Activated CD4-positive, alpha-beta T cell treated with anti-CD3 and anti-CD28 coated beads, Interleukin-2, amount 10 ng/mL, durations not matched to agents 7 days and 5 days (primary cell): ENCODE measurements at places on chromosomes 4 and X. TPM values are rescaled to one million over a fixed set of nuclear protein-coding genes. Genes with fewer than 3 reads are reported as not detected.

DNA sequence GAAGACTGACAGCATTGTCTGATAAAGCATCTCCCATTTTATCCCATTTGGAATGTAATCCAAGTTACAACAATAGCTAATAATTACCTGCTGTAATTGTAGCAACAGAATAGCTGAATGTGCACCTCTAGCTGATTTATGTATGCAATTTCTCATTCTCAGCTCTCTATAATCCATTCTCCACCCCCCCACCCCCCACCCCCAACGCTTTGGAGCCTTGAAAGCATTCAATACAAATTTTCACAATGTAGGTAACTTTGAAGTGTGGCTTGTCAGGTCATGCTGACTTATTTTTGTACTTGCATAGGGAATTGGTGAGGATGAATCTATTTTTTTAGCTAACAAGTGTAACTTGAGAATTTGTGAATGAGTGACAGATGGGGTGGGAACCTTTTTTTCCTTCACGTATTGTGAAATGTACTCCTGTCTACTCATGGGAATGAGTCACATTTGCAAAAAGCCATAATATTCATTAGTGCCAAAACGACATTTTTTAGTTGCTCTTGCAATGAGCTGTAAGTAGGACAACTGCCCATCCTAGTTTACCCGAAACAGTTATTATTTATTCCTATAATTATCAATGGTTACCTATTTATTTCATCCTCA lies 159.3 kb downstream of the PALLD start:
- DNase-seq, result no peak

Gene UCP1
- not detected for total RNA-seq

Gene DHX15
- 187 TPM for total RNA-seq

DNA sequence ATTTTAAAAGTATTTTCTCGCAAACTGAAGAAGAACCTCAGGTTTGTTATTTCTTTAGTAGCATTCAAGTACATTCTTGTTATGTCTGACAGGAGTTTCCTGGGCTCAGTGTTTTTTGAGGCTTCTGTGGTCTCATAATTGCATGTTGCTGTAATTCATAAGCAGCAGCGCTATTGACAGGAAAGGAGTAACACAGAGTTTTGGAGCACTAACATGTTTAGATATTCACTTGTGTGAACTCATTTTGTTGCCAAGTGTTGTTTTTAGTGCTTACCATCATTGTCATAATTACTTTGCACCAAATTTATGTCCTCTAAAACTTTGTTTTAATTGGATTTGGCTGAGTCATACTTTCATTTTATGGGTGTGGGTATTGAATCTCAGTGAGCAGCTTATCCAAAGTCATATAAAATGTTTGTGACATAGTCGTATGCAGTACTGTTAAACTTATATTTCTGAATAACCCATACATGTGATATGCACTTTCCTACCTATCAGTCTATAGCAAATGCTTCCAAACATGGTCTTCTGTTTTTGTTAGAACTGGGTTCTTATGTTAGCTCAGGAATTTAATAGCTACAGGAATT lies 358.7 kb upstream of the CTSO start:
- no peak for DNase-seq

DNA sequence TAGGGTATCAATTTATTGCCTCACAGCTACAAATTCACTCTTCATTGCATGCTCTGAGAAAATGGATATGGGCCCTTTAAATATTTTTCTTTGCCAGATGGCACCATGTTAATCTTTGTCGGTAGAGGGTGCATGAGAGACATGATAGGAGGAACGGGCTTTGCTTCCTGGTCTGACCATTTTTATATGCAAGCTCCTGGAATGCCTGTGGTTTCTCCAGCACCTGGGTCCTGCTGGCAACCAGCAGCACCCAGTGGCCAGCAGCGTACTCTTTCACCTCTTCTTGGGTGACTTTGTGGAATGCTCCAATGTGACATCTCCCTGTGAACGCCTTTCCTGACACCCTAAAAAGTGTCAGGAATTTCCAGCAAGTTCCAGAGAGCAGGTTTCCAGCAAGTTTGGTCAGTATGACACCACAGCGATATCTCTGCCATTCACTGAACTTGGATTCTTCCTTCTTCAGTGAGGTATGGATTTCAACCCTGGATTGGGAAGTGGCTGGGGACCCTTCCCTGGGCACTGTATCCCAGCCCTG lies 140.3 kb upstream of the PGRMC2 start:
- DNase-seq, result no peak
